ENCODE measurements at places on chromosomes 12 and 14.
A peak's percentile ranks its signal among the peaks of the same experiment; 100 is the strongest.

GRCh38 chr14:99253890-99254289 lies 18.1 kb downstream of the BCL11B start:
- no peak for DNase-seq

GRCh38 chr12:11778713-11779685 lies 129.5 kb downstream of the ETV6 start:
- DNase-seq = peak; percentile 85

- peak; percentile 5 for DNase-seq
Observed at GRCh38 chr12:25623816-25624215, 70.7 kb upstream of the LMNTD1 start.

DNA sequence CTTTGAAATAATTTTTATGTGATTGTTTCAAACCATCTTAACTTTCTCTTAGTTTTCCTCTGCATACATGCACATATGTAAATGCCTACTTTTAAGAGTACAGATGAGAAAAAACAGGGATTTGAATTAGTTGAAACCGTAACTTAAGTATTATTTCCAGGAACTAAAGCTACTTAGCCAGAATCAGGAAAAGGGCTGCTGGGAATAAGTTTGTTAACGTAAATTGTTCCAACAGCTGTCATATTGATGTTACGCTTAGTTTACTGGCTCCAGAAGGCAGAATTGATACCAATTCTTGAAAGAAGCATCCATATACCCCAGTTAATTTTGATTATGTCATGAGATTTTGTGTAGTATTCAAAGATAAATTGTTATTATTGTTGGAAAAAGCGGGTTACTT lies 17.9 kb upstream of the KLRF1 start:
- no peak for DNase-seq

DNA sequence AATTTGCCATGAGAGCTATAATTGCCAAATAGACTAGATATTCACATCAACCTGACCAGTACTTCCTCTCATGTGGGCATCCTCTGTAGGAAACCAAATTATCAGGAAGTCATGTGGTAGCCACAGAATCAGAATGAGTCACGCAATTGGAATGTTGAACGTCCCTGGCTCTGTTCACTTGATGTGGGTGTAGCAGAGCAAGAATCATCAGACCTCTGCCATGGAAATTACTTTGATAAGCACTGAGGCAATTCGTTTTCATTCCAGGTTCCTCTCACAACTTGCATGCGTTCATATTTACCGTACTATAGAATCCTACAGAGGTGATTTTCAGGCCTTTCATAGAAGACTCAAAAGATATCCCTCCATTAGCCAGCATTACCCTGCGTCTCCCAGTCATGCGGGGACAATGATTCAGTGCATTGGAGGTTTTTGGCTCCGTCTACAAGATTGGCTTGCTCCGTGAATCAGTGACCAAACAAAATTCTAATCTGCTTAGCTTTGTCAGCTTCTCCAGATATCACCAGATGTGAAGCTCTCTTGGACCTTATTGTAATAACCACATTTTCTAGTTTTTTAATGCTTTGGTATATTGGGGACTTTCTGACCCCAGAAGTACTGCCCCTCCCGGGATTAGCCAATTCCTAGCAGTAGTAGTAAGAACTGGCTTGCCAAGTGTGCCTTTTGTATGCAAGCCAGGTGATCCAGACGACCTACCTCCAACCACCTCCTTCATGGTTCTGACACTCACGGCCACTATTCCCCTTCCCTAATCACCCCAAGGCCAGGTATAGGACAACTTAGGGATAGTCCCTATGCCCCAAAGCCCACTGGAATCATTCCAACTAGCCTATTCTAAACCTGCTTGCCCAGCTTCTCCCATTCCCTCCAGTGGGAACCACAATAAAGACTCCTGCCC lies 133.4 kb downstream of the KICS2 start:
- DNase-seq = peak; percentile 96

DNA sequence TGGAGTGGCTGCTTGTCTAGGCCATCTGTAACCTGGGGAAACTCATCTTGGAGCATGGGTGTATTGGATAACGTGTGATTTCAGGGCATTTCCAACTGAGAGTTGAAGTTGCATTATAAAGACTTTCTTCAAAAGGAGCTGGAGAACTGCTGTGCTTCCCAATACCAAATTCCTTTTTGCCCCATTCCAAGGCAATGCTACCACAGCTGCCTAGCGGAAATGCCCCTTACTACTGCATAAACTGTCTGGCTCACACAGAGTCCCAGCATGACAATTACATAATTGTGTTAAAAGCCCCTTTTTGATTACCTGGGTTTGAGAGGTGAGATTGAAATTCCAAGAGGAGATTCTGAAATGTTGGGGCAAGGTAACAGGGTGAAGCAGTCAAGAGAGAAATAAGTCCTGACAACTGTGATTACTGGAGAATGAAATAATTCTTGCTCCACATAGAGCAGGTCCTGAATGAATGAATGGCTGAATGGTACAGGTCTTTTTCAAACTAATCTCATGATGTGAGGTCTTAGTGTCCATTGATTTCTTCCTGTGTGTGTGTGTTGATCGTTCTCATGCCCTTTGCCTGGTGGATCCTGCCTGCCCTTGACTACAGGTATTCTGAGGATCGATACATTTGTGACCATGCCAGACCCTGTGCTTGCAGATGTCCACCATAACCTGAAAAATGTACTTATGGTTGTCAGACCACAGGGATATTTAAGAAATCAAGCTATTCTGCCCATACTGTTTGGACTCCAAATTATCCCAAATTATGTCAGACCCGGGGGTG lies 386.5 kb downstream of the GRIN2B start:
- DNase-seq = no peak

DNA sequence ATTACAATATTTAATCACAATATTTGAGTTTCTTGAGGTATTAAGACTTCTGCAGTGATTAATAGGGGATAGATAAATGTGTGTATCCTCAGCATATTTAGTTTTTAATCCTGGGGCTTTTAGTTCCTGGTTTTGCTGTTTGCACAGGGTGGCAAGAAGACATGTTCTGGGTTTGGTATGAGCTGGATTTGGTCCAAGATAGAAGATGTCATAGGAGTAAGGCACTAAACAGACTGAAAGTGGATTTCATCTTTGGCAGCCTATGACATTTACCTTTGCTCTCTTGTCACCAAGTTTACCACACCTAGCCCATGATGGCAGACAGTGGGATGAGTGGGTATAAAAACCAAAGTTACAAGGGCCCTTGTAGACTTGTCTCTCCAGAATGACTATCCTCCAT lies 168.2 kb downstream of the LRRK2 start:
- no peak for DNase-seq

GRCh38 chr12:12682284-12682683 lies 13.7 kb downstream of the GPR19 start:
- no peak for DNase-seq

- peak; percentile 9 for DNase-seq
Observed at GRCh38 chr14:80664576-80664975, 277.0 kb downstream of the CEP128 start.

GRCh38 chr12:108816652-108817335 lies 40.6 kb downstream of the SSH1 start:
- DNase-seq = no peak

GRCh38 chr12:49644620-49644994 lies 21.2 kb downstream of the PRPF40B start:
- DNase-seq = peak; percentile 68

- DNase-seq = no peak
Observed at GRCh38 chr12:28582672-28583376, 392.6 kb downstream of the CCDC91 start.

DNA sequence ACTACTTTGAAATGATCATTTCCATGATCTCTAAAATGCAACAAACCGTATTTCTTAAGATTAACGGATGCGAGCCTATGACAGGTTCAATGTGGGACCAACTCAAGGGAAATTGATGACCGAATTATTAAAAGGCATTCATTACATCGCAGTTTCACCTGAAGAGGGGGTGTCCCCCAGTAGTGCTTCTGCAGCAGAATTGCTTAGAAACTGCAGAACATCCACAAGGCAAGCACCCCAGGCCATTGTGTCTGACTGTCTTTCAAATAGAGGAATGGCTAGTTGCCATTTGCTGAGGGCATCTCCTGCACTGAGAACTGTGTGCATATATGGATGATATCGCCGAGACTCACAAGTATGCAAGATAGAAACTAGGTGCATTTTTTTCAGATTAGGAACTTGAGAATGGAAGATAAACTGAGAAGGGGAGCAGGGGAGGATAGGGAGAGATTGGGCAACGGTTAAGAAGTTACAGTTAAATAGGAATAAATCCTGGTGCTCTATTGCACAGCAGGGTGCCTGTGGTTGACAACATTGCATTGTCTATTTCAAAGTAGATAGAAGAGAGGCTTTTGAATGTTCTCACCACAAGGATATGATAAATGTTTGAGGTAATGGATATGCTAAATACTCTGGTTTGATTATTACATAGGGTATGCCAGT lies 234.3 kb upstream of the PLEKHG7 start:
- no peak for DNase-seq

DNA sequence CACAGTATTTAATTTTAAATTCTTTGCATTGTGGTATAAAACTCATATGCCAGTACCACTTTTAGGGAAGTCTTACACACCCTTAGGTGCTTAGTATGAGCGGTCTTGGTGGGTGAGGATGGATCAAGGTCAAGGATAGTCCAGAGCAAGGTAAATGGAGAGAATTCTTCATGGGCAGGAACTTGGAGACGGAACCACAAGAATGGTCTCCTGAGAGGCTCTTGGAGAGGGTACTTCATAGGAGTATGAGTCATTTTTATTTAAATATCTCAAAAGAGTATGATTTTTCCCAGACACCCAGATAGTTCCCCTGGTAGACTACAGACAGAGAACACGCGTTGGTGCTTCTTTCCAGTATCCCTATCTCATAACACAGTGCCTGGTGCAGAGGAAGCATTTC lies 21.9 kb downstream of the HSPB8 start:
- DNase-seq = no peak

- peak; percentile 94 for DNase-seq
Observed at GRCh38 chr14:71243697-71244096, 336.4 kb downstream of the PCNX1 start.

Data from fibroblast of skin of right biceps (primary cell).